ENCODE measurements at places on chromosomes 12 and 14.

DNA sequence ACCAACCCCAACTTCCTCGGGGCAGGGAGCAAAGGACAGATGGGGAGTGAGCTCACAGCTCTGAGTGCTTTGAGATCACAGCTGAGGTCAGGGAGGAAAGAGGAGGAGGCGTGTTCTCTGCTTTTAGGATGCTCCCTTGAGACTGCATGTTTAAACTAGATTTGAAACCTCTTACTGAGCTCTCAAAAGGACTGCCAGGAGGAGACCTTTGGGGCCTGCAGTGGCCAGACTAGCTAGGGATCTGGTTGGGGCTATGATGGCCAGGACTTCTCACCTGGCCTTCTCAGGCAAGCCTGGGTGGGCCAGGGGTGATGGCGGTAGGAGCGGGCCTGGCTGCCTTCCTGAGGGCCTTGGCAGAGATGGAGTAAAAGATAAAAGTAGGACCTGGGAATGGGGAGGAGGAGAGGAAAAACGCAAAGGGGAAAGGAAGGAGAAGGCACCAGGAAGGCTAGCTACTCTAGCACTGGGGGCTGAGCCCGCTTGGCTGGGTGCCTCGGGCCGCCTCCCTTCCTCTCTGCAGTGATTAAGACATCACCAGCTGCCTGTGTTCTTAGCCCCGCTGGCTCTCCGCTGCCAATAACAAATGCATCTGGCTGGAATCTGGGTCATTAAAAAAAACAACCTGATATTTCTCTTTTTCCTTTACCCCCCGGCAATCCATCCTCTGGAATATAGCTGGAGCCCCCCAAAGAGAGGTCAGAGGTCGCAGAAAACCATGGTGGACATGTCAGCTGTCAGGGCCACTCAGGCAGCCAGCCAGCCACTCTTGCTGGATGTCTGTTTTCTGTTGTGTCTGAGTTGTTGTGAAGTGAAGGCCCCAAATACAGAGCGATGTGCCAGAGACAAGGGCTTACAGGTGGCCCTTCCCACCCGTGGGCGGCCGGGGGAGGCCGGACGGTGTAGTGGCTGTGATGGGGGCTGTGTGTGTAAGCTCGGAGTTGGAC, 141.3 kb downstream of the TSPAN9 start:
- DNase-seq, result no peak

- DNase-seq, result no peak
Measured at GRCh38 chr14:100037353-100037752, 27.9 kb upstream of the EVL start.

DNA sequence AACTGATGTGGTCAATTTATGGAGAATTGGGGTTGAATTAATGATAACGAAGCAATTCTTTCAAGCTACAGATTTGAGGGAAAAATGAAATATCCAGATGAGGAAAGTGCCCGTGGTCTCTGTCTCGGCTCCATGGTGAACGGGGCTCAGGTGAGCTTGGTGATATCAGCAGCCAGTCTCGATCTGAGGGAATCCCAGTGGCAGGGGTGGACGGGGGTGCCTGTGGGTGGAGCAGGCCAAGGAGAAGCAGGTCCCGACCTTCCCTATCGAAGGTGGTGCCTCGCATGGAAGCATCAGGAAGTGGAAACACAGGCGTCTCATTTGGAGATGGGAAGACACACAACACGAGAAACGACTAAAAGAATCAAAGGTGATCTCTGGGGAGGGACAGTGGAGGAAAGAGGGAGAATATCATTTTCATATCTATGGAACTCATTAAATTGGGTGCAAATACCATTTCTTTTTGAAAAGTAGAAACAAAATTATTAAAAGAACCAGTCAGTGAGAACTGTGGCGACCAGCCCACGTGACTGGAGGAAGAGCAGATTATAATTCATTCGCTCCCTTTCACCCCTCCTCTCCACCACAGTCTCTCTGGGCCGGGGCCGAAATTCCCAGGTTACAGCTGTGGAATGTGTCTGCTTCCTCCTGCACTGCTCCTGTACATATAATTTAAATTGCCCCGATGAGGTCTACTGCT, 354.3 kb upstream of the SFSWAP start:
- no peak for DNase-seq

DNA sequence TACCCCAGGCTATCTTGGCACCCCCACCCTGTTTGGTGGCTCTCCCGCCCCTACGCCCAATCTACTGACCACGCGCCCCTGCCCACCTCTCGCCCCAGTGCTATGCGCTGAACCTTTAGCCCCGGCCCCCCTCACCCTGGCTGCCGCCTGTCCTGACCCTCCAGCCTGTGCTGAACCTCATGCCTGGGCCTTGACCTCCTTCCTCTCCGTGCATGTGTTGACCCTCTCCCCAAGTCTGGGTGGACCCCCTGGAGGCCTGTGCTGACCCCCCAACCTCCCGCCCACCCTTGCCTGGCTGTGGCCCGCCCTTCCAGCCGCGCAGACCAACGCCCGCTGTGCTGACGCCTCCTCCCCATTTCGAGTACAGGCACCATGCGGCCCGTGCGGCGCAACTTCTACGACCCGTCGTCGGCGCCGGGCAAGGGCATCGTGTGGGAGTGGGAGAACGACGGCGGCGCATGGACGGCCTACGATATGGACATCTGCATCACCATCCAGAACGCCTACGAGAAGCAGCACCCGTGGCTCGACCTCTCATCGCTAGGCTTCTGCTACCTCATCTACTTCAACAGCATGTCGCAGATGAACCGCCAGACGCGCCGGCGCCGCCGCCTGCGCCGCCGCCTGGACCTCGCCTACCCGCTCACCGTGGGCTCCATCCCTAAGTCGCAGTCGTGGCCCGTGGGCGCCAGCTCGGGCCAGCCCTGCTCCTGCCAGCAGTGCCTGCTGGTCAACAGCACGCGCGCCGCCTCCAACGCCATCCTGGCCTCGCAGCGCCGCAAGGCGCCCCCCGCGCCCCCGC, 20.7 kb downstream of the DTX1 start:
- DNase-seq, result no peak

DNA sequence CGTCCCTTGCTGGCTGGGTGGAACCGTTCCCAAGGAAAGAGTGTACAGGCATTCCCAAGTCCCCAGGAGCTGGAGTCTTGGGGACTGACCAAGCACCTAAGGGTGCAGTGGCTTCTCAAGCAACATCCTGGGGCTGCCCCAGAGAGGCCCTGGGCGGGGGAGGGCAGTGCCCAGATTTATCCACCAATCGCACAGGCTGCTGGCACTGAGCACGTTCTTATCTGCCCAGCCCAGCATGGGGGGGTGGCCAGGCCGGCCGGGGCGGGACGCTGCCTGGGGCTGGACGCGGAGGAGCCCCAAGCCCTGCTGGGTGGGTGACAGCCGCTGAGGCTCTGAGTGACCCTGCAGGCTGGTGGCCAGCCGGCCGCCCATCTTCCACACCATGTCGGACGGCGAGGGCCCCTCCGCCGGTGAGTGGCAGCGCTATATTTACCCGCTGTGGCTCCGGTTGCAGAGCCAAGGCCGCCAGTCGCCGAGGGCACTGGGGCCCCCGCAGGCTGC, 53.4 kb downstream of the CYP46A1 start:
- no peak for DNase-seq

DNA sequence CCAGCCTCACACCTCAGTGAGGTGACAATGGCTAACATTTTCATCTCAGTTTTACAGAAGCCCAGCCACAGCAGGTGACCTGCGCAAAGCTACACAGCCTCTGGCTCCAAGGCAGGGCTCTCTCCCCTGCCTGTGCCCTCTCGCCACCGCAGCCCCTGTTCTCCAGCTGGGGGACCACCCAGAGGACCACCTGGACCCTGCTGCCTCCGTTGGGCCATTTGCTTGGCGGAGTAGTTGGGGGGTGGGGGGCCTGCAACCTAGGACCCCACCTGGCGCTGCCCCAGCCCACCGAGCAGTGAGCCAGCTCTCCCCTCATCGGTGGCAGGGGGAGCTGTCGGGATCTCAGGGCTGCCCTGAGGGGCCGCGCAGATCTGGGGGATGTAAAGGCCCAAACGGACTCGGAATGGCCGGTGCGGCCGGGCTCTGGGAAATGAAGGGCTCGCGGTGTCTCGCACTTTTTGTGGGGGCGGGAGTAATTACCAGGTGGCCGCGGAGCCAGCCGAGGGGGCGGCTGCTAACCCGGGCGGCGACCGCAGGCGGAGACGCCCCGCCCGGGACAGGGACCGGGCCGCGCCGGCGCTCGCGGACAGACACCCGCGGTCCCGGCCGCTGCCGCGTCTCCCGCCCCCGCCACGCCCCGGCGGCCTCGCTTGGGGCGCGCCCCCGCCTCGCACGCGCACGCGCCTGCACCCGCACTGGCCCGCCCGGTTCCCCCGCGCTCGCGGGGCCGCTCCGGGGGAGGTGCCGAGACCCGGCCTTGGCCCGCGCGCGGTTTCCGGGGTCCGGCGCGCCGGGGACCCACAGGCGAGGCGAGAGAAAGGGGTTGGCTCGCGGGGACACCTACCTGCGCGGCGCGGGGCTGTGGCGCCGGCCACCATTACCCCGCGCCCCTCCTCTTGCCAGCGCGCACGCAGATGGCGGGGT, 8.6 kb upstream of the GPR68 start:
- DNase-seq, result no peak

GRCh38 chr14:105069871-105070759, 4.9 kb upstream of the GPR132 start:
- DNase-seq, result no peak

GRCh38 chr12:115726691-115727090, 550.8 kb downstream of the MED13L start:
- DNase-seq, result no peak

GRCh38 chr12:9319044-9319841, 111.0 kb upstream of the PZP start:
- DNase-seq, result no peak

DNA sequence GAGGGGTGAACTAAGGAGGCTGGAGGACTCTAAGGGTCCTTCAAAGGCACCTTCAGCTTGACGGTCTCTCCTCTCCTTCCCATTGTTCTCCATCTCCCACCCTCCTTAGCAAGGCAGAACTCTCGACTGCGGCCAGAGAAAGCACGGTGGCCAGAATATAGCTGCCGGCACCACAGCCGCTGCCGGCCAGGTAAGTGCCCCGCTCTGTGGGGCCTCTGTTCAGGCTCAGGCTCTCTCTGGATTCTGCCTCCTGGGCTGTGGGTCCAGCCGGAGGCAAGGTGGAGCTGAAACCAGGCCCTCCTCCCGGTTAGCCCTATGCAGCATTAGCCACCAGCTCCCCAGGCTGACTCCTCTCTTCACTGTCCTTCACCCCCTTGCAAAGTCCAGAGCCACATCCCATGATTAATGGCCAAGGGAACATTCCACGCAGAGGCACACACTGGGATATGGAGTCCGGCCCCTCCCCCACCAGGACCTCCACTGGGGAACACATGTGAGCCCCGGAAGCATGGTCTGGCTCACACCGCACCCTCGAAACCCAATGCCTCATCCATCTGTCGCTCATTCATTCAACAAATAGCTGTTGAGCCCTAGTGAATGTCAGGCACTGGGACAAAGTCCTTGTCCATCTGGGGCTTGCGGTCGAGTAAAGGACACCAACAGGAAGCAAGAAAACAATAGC, 25.2 kb downstream of the LTBP2 start:
- no peak for DNase-seq

- no peak for DNase-seq
Measured at GRCh38 chr12:113591480-113591974, 119.9 kb upstream of the LHX5 start.

GRCh38 chr14:33922125-33922524, 28.7 kb downstream of the EGLN3 start:
- DNase-seq, result no peak

DNA sequence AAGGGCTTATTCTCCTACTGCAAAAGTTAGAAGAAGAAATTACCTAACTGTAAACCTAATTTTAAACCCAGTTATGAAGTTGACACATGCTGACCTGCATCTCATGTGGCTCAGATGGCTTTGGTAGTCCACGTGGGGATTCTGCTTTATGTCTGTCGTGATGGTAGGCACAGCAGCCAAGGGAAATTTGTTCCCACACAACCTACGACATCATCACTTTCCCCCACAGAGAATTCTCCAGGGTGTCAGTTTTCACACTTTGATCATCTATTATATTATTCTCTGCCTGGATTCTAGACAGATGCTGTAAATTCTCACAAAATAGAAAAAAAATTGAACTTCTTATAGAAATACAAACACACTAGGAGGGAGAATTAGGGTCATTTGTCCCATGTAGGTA, 70.6 kb downstream of the PTHLH start:
- DNase-seq, result no peak

DNA sequence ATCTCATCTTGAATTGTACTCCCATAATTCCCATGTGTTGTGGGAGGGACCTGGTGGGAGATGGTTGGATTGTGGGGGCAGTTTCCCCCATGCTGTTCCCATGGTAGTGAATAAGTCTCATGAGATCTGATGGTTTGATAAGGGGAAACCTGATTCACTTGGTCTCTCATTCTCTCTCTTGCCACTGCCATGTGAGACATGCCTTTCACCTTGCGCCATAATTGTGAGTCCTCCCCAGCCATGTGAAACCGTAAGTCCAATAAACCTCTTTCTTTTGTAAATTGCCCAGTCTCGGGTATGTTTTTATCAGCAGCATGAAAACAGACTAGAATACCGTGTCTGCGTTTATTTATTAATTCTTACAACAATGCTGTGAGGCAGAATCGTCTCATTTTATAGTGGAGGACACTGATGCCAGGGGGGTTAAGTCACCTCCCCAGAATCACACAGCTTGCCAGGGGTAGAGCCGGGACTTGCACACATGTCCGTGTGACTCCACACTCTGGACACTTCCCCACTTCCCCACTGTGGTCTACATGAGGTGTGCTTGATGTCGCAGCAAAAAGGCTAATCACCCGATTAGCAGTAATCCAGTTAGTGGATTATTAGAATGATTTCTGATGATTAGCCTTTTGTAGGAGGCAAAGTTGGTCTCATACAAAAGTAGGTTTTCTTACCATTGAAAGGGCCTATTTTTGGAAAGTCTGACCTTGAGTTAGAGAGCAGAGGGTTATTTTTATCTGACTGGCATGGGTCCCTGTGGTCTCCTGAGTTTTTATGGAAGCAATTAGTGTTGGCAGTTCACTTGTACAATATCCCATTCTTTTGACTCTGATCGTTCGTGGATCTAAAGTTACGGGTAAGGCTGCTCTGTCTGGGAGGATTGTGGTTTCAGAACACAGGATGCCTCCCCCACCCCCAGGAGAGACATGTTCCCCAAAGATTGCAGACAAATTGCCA, 47.4 kb upstream of the BCL7A start:
- no peak for DNase-seq

Measured in stimulated activated CD4-positive, alpha-beta T cell treated with anti-CD3 and anti-CD28 coated beads, Interleukin-2, amount 100 ng/mL, for 4 hours (primary cell).